ENCODE measurements at places on chromosomes 7 and 10.

GRCh38 chr10:44047361-44047760, 337.5 kb downstream of the CXCL12 start:
- no peak for DNase-seq

- no peak for DNase-seq
Measured at GRCh38 chr7:151872531-151873401, 4.1 kb downstream of the PRKAG2 start.

- DNase-seq = no peak
Measured at GRCh38 chr7:4001742-4002141, 680.4 kb upstream of the FOXK1 start.

DNA sequence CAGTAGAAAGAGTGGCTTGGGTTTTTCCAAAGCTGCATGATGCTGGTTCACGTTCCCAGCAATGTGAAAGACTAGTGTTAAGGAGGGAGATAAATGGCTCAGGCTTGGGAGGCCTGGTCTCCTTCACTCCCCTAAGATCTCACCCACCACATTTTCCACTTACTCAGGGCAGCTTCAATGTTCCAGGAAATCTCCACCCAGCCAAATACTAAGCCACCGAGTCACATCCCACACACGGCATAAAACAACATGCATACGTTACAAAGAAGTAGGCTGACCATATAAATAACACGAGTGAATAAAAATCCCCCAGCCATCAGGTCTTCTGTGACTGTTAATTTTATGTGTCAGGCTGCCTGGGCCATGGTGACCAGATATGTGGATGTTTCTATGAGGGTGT, 303.5 kb downstream of the SFMBT2 start:
- DNase-seq = no peak

- DNase-seq = no peak
Measured at GRCh38 chr10:50395851-50396250, 144.5 kb upstream of the ASAH2 start.

- no peak for DNase-seq
Measured at GRCh38 chr10:132975831-132976682, 33.7 kb upstream of the CFAP46 start.

- no peak for DNase-seq
Measured at GRCh38 chr7:41567731-41568114, 135.2 kb downstream of the INHBA start.

DNA sequence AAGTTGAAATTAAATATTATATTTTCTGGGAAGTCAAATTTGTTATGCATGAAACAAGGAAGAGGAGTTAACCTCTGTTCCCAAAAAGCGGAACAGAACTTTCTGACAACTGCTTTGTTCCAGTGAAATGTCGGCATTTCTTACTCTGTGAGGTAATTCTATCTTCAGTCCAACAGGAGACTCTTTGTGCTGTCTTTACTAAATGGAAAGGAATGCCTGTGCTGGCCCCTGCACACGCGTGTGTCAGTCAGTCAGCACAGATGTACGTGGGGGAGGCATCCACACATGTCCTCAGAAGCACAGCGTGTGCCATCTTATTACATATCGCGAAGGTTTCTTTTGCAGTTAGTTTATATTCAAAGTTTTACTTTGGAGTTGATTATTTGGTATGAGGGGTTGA, 37.5 kb downstream of the NET1 start:
- DNase-seq = no peak

GRCh38 chr10:74051736-74052342, 53.9 kb downstream of the VCL start:
- DNase-seq = no peak

DNA sequence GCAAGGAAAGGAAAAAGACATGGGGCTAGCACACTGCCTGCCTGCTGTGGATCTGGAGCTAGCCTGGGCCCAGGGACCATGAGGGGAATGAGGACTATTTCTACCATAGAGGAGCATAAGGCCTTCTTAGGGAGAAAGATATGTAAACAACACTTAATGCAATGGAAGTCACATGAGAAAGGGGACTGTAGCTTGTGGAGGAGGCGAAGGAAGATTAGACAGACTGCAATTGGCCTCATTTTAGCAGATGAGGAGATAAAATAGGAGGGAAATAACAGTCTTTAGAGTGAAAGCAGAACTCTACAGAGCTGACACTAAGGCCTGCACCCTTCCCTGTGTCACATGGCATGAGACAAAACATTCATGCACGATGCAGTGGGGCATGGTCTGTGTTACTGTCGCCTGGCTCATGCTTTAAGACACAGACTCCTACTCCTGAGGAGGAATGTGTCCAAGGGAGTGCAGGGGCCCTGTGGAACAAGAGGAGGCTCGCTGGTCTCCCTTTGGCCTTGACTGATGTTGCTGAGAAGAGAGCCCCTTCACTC, 829.3 kb upstream of the IGFBP3 start:
- DNase-seq = no peak

DNA sequence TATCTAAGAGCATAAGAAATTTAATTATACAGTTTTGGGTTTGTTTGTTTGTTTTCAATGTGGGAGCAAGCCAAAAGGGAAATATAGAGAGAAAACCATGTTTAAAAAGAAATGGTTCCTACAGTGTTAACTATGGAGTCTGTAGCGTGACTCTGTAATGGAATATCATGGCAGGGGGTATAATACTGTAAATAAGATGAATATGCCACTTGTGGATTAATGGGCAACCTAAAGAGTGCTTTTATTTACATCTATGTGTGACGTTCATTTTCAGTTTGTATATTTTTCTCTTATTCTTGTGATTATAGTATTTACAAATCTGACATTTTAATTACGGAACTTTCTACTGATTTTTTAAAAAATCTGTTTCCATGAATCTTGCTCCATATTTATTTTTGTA, 95.9 kb downstream of the POLL start:
- DNase-seq = no peak

DNA sequence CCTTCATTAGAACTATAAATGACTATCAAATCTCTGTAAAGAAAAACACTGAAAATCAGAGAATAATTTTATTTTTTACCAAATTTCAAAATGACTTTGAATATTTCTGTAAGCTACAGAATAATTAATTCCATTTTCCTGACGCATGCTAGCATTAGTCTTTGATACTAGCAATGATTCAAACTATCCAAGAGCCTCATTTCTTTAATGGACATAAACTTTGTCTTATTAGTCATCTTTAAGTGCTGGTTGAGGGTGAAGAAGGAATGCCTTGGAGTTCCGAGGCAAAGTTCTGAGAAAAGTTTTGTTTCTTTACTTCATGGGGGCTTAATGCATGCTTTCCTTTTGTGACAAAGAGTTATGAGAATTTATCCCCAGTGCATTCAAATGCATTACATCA, 137.3 kb downstream of the AGMO start:
- DNase-seq = no peak

DNA sequence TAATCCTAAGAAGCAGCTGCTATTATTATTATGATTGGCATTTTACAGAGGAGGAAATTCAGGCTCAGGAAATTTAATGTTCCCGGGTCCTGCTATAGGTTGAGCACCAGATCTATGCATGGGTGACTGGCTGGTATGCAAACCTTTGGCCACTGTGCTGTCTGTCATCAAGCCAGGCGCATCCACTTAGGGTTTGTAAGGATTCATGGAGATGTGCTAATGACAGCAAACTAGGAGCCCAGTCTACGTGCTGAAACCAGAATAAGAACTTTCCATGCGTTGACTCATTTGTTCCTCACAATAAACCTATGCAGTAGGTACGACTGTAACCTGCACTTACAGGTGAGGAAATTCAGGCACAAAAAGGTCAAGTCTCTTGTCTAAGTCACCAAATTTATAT, 64.5 kb upstream of the ZMIZ1 start:
- no peak for DNase-seq

GRCh38 chr7:112144284-112145059, 61.7 kb downstream of the DOCK4 start:
- no peak for DNase-seq

DNA sequence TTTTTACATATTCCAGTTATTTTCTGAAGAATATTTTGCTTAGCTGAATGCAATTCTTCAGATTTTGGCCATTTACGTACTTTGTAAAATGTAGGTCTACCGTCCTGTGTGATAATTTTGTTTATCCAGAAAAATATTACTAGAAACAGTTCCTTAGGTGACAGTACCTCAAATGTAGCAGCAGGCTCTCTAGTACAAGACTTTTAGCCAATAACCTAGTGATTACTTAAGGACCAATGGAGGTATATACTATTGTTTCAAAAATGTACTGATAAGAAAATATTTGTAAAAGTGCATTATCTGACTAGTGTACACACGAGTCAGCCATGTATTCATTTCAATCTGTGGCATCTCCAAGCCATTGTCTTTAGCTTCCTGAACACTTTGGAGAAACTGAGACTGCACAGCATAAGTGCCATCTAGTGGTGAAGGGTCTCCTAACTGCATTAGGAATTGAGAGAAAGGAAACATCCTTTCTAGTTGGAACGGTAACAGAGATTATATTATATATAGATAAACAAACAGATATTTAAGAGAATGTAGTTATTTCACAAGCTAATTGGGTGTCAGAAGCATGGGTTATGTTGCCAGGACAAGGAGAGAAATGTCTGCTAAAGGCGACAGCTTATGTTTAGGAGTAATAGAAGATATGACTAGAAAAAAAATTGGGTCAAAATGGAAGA, 23.7 kb downstream of the RTKN2 start:
- DNase-seq = peak; percentile 63

DNA sequence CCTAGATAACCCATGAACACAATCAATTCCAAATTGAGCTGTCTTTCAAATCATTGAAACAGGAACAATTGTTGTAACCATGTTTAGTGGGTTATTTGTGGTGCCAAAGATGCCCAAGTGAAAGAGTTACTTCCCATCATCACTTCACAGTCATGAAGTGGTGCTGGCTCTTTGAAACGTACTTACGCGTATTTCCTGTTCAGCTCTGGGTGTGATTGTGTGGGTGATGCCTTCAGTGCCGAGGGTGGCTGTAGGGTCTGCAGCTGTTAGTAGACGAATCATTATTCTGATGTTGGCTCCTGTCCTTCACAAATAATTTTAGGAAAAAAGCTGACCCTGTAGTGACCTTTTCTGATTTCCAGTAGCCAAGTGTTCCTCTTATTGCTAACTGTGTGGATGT, 323.1 kb upstream of the KIAA1217 start:
- DNase-seq = no peak

DNA sequence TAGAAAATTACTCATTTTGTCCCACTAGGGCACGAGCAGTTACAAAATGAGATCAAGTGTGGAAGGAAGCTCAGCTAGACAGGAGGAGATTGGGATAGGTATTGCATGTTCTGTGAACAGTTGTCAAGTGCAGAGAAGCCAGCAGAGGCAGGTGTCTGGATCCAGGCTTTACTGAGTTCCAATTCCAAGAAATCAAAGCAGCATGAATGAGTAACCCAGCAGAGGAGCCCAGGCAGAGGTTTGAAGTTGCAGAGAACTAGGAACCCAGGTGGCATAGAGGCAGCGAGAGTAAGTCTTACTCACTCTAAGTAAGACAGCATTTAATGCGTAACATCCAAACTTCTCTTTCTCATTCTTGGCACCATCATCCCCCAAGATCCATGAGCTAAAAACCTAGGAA, 11.8 kb downstream of the MRC1 start:
- no peak for DNase-seq

DNA sequence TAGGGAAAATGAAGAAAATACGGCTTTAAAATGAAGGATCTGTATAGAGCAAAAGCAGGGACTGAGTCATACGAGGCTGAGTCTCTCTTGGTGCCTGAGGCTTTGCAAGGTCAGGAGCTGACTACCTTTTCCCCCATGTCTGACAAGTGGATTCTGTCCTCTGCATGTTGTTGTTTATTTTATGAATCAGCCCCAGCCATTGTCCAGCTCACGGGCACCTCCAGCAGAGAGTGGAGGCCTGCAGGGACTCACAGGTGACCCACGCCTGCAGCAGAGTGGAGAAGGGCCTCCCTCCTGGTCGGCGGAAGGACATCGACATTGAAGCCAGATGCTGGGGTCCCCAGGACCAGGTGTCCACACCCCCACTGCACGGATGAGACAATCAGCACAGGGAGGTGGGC, 233.9 kb downstream of the WDR37 start:
- DNase-seq = no peak

Data from NCI-H774 (cell line).